ENCODE measurements at places on chromosomes 2 and 18.

DNA sequence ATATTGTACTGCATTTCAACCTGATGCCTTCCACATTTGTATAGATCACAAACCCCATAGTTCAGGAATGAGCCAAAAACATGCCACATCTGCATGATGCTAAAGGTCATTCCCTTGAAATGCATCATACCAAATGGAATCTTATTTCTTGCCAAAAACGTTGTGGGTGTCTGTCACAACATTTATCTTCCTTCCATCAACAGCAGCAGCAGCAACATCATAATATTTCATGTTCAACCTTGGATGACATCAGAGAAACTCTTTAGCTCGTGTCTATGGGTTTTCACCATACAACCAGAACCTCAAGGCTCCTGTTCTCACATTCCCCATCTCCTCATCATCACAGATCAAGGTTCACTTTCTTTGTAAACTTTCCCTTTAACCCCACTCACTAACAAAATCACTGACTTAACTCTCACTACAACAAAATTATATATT, 221.3 kb upstream of the CTAGE1 start:
- DNase-seq = peak; percentile 94

- DNase-seq = no peak
Observed at GRCh38 chr2:80568011-80568410, 263.5 kb upstream of the LRRTM1 start.

GRCh38 chr2:63015389-63015788, 35.2 kb upstream of the OTX1 start:
- no peak for DNase-seq

GRCh38 chr2:61262699-61263098, 100.7 kb downstream of the C2orf74 start:
- no peak for DNase-seq

- no peak for DNase-seq
Observed at GRCh38 chr2:122681626-122682025, 926.2 kb downstream of the TSN start.

DNA sequence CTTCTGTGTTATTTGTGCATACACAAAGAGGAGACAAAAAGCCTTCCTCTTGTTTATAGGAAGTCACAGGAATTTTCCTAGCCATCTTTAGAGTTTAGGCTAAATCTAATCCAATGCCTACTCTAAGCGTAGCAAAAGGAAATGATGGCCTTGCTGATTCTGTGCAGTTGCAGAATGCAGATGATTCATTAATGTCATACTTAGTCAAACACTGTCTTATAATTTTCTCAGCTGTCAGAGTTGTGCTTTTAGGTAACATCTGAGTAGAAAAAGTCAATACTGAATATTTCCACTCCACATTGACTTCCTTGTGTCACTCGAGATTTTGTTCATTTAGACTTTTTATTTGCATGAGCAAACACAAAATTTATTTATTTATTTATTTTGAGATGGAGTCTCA, 157.9 kb upstream of the FOSL2 start:
- no peak for DNase-seq

DNA sequence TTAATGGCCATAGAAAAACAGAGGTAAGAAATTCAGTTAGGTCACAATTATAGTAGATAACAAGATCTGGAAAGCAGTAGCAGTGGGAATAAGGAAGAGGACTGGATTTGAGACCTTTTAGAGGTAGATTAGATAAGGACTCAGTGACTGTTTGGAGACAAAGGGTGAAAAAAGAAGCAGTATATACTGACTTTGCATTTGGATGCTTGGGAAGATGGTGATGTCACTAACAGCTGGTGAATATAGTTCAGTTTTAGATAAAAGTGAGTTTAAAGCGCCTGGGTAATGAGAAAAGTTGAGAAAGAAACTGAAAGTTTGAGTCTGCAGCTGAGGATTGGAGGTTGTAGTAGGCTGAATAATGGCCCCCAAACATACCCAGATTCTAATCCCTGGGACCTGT, 32.8 kb upstream of the TMEM17 start:
- DNase-seq = no peak

DNA sequence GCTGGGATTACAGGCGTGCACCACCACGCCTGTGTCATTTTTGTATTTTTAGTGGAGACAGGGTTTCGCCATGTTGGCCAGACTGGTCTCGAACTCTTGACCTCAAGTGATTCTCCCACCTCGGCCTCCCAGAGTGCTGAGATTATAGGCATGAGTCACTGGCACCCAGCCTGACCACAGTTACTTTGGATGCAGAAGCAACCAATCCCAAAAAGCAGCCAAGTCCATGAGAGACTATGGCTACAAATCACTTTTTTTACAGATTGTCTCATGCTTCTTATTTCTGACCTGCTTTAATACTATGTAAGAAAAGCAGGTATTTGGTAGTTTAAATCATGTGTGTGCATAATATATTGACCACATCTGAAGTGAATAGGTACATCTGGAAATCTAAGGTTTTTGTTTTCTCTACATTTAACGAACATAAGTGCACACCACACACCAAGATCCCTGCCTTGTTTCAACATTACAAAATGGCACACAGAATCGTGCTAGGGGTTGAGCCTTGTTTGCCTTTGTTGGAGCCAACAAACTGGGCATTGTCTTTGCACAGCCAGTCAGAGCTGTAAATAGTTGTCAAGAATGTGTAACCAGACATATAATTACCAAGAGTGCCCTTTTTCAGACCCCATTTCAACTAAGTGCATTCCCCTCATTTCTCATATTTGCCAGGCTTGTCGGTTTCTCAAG, 18.3 kb upstream of the MAP4K4 start:
- DNase-seq = no peak

DNA sequence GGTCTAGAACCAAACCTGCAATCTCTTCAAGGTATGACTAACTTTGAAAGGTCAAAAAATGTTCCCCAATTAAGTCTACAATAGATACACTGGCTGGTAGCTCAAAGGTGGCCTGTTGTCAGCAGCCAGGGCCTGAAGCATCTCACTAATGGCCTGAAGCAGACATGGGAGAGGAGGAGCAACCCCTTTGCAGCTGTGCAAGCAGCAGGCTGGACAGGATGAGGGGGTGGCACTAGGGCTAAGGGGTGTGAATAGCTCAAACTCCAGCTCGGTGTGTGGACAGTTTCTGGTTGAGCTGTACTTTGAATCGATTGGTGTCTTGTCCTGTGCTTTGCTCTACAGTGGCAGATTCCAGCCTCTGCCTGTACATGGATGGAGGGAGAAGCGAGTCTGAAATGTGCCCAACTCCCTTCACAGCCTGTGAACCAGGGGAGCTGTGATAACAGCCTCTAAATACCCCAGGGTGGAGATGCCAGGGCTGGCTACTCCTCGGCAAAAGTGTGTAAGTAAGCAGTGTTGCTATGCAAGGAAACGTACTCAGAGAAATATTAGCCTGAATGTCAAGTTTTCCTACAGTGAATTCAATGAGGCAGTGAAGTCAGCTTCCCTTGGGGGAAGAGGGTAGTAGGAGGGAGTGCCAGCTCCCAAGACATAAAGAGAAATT, 34.7 kb upstream of the DTNB start:
- no peak for DNase-seq

- no peak for DNase-seq
Observed at GRCh38 chr18:57772387-57772799, 30.7 kb downstream of the ATP8B1 start.

- no peak for DNase-seq
Observed at GRCh38 chr2:82333697-82334096, 2029.1 kb upstream of the LRRTM1 start.

DNA sequence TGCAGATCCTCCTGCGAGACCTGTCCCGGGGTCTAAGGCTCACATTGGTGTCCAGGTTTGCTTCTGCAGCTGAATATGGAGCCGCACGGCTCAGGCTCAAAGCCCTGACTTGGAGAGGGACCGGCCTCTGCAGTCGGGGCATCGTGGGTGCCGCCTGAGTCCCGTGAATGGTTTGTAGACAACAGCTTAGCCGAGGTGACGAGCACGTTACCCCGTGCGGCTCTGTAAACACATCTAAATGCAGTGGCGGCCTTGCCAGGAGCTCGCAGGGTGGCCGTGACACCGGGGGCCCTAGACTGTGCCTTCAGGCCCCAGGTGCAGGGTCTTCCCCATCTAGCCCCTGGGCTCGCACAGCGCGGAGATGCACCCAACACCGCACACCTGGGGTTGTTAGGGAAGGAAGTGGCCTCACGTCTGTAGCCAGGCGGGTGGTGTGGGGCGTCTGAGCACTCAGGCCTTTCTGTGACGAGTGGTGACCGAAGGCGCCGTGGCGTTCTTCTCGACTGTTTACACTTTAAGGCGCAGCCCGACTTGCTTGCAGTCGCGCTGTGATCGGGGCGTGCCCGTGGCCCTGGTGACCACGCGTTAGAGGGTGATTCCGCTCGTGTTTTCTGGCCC, 91.6 kb downstream of the NFATC1 start:
- DNase-seq = no peak

- DNase-seq = no peak
Observed at GRCh38 chr18:68484241-68484640, 230.7 kb downstream of the TMX3 start.

DNA sequence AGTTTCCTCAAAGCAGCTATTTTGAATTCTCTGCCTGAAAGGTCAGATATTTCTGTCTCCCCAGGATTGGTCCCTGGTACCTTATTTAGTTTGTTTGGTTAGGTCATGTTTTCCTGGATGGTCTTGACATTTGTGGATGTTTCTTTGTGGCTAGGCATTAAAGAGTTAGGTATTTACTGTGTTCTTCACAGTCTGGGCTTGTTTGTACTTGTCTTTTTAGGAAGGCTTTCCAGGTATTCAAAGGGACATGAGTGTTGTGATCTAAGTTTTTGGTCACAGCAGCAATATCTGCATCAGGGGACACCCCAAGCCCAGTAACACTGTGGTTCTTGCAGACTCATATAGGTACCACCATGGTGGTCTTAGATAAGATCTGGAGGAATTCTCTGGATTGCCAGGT, 11.8 kb downstream of the MYO3B start:
- no peak for DNase-seq

- no peak for DNase-seq
Observed at GRCh38 chr2:97993926-97994325, 1.8 kb downstream of the TMEM131 start.

- no peak for DNase-seq
Observed at GRCh38 chr2:207236156-207236935, 70.6 kb upstream of the KLF7 start.

DNA sequence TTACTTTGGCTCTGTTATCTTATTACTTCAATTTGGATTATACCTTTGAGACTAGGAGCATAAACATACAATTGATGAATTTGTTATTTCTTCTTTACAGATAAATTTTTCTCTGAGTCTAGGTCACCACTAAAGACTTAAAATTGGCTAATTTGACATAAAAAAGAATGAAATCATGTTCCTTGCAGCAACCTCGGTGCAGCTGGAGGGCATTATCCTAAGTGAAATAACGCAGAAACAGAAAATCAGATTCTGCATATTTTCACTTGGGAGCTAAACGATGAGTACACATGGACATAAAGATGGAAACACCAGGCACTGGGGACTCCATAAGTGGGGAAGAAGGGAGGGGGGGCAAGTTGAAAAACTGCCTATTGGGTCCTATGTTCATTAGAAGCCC, 172.8 kb upstream of the SESTD1 start:
- no peak for DNase-seq

- no peak for DNase-seq
Observed at GRCh38 chr18:23227726-23228070, 92.4 kb downstream of the CABLES1 start.

GRCh38 chr2:63163161-63163820, 112.7 kb downstream of the OTX1 start:
- no peak for DNase-seq

DNA sequence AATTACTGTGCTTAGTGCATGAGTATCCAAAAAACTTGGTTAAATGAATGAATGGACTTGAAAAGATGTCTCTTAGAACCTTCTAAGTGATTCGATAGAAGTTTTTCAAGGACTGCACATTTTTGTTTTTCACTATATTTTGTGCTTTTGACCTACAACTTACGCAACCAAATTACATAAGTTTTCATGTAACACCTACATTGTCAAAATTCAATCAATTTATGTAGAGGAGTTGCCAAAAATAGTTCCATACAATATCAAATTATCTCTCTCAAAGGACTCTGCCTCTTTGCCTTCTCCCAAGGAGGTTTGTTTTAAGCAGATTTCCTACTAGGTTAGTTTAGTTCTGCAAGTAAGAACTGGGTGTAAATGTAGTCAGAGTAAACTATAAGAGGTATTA, 10.3 kb downstream of the MARCHF7 start:
- DNase-seq = no peak

- DNase-seq = no peak
Observed at GRCh38 chr2:121710470-121711170, 26.1 kb downstream of the NIFK start.

DNA sequence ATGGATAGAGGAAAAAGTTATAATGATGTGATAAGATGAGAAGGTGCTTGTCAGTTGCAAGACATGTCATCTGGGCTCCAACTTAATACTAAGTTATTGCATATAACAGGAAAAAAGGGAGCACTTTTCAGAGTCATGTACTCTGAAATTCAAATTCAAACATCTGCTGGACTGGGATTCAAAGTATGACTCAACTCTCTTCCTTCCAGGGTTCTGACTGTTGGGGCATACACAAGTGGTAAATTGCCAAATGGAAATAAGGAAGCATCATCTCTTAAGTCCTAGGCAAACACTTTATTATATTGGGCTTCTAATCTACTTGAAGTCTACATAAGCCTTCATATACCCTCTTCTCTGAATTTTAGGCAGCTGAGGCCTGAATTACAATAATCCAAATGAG, 44.9 kb downstream of the ZBTB14 start:
- no peak for DNase-seq

DNA sequence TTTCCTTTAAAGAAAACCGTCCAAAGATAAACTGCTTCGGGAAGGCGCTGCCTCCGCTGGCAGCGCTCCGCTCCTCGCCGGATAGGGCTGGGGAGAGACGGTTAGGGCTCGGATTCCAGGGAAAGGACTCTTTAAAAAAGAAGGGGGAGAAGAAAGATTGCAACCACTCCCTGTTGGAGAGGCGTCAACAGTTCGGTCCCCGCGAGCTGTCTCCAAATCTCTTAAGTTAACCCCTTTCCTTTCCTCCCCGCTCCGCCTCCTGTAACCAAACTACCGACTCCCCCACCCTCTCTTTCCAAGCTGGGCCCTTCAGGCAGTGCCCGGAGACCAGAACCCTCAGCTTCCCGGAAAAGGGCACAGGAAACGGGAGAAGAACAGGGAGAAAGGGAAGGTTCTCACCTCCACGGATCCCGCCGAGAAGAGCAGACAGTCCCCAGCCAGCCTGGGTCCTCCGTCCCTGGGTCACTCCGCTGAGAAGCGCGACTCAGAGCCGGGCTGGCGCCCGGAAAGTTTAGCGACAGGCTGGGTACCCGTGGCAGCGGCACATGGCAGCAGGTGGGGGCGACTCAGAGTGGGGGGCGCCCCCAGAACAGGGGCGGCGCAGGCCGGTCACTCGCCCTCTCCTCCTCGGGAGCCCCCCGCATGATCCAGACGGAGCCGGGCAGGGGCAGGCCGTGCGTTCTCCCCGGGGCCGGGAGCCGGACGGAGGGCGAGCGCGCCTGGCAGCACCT, 675 bp downstream of the FZD5 start:
- no peak for DNase-seq

DNA sequence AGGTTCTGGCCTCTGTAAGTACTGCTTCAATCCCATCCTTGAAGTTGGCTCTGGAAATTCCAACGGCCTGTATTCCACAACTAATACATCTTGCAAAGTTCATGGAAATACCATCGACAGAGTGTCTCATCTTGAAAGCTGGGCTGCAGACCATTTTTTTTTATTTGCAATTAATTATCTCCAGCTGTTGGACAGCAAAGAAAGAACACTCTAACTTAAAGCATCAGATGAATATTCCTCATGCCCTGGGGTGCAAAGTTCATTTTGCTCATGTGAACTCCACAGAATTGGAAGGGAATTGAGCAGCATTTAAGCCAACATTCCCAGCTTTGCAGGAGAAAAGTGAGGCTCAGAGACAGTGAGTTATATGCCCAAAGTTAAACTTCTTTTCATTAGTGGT, 96.5 kb upstream of the PIEZO2 start:
- no peak for DNase-seq

All from HS-5 (cell line).